ENCODE measurements at places on chromosomes 6 and 20. TPM values are rescaled to one million over a fixed set of nuclear protein-coding genes. Genes with fewer than 3 reads are reported as not detected.

TP53INP2 gene
- 0.84 TPM for total RNA-seq

DNA sequence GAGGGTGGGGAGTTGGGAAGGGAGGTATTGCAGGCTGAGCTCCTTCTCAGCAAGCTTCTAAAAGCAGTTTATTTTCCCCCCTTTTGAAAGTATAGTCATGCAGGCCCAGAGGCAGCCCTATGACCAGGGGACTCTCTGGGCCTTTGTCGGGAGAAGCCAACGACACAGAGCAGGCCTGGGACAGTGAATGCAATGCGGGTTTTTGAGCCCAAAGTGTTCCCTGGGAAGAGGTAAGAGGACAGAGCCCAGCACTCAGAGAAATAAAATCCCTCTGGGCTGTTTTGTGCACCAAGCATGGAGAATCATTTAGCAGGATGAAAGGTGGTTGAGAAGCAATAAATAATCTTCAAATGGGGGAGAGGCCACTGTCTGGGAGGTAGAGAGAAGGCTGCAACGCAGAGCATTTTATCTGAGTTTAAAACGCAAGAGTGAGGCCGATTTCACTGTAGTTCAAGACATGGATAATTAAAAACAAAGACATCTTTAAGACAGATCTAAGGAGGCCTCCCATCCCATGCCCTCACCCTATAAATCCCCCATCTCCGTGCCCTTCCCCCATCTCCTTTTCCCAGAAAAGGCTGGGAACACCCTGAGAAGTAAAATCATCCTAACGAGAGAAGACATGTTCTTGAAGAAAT is 237.5 kb downstream of the CDC5L start:
- DNase-seq, result no peak

DNA sequence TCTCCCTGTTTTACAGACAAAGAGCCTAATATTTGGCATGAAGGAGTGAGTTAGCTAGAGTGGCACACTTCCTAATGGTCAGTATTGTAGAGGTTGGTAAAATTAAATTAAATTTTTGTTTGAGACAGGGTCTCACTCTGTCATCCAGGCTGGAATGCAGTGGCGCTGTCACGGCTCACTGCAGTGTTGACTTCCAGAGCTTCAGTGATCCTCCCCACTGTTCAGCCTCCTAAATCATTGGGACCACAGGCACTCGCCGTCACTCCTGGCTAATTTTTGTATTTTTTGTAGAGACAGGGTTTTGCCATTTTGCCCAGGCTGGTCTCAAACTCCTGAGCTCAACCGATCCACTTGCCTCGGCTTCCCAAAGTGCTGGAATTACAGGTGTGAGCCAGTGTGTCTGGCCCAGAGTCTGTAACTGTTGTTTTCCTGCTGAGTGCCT is 70.9 kb downstream of the SCAND1 start:
- DNase-seq, result no peak

GRCh38 chr6:122610690-122611455 is 668 bp downstream of the PKIB start:
- peak; percentile 79 for DNase-seq

GRCh38 chr6:137076277-137077068 is 31.7 kb upstream of the IL20RA start:
- peak; percentile 60 for DNase-seq

GRCh38 chr20:50320901-50321796 is 130.5 kb downstream of the CEBPB start:
- DNase-seq, result peak; percentile 90

DNA sequence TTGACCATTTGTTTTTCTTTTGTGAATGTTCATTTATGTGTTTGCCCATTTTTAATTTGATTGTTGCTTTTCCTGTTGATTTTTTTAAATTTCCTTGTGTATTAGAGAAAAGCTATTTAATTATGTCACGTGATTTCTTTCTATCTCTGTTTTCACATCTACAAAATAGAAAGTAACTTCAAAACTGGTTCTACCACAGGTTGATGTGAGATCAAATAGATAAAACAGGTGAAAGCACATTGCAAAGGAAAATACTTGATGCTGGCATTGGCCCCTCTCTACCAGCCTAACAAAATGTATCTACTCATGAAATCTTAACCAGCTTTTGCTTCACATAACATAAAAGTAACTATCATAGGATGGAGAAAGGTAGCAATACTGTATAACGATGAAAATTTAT is 129.2 kb downstream of the TMEM242 start:
- no peak for DNase-seq

GRCh38 chr20:44979090-44979621 is 12.8 kb downstream of the STK4 start:
- no peak for DNase-seq

FOXF2 gene
- total RNA-seq, result 14.1 TPM

CSTF1 gene
- 42.7 TPM for total RNA-seq

DNA sequence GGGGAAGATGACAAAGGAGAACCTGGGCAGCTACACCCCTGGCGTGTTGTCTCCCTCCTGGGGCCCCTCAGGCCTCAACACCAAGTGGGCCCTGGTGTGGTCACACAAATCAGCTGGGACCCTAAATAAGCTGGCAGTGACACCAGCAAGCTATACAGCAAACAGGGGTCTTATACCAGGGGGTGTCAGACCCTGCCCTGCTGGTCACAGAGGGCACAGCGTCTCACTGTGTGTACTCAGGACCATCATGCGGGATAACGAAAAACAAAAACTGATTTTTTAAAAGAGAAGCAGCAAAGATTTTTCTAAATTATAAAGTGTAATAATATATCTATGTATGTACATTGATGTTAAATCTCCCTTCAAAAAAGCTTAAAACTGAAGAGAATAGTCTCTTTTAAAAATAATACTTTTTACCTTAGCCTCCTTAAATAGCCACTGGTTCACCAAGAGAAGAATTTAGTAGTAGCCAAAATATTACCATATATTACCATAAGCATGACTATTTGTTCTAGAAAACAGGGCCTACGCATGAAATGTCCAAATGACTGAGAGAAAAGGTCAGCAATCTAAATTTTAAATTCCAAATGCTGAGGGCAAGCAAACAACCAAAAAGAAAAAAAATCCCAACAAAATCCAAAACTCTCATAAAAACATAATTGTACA is 220.4 kb downstream of the KIF16B start:
- DNase-seq, result no peak

- no peak for DNase-seq
These were observed 11.1 kb upstream of the HLA-DQB2 start for GRCh38 chr6:32774426-32774825.

DNA sequence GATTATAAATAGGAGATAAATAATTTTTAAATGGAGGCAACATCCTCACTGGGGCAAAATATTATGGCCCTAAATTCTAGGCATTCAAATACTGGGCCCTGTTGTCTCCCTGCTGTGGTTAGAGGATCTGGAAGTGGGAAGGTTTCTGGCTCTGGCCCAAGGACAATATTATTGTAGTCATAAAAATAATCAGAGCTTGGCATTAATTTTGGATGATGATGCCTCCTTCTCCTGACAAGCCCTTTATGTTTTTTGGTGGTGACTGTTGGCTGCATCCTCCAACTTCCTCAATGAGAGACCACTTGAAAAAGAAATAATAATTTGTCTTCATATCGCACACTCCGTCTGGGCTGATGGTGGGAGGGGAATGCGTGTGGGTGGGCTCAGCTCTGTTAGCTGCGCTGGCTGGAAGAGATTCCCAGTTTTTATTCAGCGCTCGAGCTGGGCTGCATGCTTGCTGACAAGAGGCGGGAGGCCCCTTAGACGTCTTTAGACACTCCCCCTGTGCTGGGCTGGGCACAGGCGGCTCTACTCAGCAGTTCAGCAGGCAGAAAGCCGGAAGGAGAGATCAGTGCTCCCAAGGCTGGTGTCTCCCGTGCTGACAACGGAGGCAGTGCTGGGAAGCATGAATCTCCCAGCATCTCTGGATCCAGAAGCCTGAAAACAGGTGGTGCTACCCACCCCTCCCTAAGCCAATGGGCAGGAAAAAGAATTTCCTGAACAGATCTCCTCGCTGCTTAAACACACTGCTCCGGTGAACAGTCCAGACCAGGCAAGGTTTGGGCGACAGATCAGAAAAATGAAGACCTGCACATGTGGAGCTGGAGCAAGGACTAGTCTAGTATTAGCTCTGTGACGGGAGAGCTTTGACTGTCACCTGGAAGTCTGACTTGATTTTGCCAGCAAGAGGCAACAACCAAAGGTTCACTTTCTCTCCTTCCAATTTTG is 97.7 kb downstream of the SYCP2 start:
- DNase-seq, result no peak

DNA sequence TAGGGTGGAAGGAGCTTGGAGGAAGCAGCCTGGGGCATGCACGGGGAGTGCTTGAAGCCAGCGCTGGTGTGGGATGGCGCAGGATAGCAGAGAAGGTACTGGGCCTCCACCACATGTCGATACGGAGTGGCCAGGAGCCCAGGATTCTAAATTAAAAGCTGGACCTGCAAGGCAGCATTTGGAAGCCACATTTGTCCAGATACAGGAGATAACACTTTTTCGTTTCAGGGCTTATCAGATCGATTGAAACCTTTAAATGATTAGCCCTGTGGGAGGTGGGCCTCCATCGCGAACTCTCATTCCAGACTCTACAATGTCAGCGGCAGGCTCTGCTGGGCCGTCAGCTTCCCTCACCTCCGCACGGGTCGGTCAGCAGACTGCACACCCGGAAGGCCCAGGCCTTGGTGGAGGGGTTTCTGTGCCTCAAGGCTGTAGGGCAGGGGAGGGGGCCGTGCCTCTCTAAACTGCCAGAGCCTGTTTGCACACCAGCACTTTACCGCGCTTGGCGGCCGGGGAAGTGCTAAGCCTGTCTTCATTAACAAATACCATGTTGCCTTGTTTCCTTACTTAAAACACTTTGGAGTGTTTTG is 17.9 kb downstream of the EDN3 start:
- no peak for DNase-seq

SRPK1 gene
- 37.8 TPM for total RNA-seq

GRCh38 chr20:58436868-58437645 is 48.0 kb downstream of the VAPB start:
- peak; percentile 82 for DNase-seq

- DNase-seq, result no peak
These were observed 847.0 kb downstream of the PHF3 start for GRCh38 chr6:64482631-64483030.

HEY2 gene
- 3.2 TPM for total RNA-seq

DNA sequence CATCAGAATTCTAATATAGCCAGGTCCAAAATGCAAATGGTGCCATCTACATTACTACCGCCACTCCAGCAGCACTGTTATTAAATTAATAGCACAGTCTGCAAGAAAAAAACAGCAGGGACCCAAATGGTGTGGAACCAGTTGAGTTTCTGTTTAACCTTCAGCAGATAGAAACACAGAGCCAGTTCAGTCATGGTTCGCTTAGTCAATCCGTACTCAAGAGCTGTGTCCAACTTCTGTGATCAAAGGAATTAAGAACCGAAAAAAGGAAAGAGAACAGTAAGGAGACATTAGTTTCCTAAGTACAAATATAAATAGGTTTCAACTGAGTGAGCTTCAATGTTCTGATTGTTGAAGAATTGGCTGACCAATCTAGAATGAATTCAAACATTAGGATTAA is 107.7 kb downstream of the TRDN start:
- peak; percentile 53 for DNase-seq

- no peak for DNase-seq
These were observed 96.4 kb downstream of the DACT2 start for GRCh38 chr6:168223150-168223549.

DNA sequence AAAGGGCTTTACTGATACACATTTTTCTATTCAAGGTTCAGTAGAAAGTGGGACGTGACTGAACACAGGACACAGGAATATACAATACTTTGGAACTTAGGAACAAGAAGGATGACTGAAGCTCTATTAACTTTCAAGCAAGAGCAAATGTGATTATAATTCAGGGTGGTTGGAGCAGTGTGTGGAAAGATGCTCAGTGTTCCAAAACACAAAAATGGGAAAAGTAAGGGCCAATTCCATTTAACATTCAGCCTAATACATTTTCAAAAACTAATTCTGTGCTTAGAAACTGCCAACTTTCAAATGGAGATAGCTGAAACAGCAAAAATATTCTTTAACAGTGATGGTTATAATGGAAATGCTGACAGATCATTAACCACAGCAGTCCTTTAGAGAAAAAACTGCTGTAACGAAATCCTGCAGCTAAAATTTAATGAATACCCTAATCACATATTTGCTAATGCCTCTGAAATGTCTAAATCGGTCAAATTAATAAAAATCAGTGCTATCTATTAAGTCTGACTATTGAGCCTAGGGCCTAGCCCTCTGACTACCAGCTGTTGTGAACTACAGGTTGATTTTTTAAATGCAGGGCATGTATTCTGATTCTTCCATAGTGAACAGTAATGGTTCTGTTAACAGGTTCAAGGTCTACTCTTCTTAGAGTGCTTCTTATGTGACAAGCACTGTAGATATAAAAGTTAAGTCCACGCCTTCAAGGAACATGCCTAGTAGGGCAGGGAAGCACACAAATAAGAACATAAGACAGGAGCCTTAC is 45.9 kb downstream of the RARS2 start:
- no peak for DNase-seq

DSP gene
- total RNA-seq, result 18.4 TPM

ZBTB46 gene
- total RNA-seq, result 9.6 TPM

DNA sequence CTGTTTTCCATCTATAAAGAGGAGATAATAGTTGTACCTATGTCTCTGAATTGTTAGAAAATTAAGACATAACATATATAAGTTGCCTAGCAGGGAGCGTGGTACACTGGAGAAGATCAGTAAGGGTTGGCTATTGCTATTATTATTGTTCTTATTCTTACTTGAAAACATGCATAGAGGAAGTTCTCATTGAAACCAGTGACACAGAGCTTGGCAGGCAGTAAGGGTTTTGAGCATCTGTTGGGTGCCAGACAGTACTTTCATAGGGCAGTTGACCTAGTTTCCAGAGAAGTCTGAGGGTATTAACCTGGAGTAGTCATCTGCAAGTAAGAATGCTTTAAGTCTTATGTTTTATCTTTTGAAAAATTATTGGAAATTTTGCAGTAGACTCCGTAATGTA is 13.3 kb upstream of the SGK1 start:
- DNase-seq, result no peak

NMBR gene
- total RNA-seq, result not detected

DNA sequence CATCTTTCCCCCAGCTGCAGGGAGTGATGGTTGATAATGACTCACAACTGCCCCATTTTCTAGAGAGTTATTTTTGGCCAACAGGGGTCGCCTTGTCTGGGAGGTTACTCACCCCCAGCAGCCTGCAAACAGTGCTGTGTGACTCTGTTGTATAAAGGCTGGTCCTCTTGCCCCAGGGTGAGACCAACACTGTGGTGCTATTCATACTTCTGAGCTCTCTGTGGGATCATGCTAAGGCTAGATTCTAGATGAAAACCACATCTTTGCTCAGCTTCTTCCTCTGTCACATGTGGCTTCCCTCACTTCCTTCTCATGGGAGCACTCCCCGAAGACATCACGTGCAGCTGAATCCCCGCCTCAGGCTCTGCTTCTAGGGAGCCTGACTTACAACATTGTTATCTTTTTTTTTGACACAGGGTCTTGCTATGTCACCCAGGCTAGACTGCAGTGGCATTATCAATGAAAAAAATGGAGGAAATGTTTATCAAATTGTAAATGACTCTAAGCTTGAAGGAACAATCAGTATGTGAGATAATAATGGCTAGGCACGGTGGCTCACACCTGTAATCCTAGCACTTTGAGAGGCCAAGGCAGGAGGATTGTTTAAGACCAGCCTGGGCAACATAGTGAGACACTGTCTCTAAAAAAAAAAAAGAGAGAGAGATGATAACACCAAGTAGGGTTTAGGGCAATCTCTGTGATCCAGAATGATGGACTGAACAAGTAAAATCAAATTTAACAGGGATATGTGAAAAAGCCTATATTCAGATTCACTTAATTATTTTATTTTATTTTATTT is 55.7 kb upstream of the SLC23A2 start:
- DNase-seq, result peak; percentile 45

FOXS1 gene
- total RNA-seq, result not detected
